Activated CD4-positive, alpha-beta T cell treated with anti-CD3 and anti-CD28 coated beads for 48 hours (primary cell): ENCODE measurements at places on chromosomes 12 and 14.
A peak's percentile ranks its signal among the peaks of the same experiment; 100 is the strongest.

- DNase-seq, result no peak
These were observed 96.6 kb upstream of the SLC35F4 start for GRCh38 chr14:57962325-57963035.

DNA sequence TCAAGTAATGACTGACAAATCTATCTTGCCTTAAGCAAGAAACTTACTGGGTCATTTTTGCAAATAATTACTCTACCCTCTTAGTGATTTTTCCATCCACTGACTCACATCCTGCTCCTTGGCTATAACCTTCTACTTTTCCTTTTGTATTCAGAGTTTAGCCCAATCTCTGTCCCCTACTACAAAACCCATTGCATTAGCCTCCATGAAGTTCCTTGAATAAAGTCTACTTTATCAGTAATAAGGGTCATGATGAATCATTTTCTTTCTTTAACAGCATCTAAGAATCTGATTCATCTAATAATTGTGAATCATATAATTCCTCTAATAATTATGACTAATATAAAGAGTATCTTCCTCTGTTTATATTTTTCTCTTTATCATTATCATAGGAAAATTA is 132.6 kb downstream of the NTS start:
- DNase-seq, result no peak

DNA sequence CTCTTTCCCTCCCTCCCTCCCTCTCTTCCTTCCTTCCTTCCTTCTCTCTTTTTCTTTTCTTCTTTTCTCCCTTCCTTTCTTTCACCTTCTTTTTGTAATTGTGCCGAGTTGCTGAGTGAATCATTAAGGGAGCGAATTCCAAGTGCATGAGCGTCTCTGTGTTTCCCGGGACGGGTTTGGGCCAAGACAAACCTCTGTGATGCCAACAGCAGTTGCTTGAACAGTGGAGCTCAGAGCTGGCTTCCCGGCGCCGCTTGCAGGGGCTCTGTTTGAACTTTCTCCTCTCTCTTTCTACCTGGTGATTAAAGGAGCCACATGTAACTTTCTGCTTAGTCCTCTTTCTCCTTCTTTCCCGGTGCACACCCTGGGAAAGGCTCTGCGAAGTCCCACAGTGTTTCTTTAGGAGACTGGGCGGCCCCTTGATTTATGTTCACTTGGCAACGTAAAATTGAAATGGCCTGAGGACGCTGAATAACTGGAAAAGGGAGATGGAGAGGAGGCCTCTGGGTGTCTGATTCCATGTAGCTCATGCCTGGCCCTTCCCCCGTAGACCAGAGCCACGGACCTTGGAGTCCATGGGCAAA is 33.7 kb upstream of the MAP1LC3B2 start:
- no peak for DNase-seq

GRCh38 chr12:47396902-47397663 is 308.7 kb downstream of the RPAP3 start:
- peak; percentile 40 for DNase-seq

DNA sequence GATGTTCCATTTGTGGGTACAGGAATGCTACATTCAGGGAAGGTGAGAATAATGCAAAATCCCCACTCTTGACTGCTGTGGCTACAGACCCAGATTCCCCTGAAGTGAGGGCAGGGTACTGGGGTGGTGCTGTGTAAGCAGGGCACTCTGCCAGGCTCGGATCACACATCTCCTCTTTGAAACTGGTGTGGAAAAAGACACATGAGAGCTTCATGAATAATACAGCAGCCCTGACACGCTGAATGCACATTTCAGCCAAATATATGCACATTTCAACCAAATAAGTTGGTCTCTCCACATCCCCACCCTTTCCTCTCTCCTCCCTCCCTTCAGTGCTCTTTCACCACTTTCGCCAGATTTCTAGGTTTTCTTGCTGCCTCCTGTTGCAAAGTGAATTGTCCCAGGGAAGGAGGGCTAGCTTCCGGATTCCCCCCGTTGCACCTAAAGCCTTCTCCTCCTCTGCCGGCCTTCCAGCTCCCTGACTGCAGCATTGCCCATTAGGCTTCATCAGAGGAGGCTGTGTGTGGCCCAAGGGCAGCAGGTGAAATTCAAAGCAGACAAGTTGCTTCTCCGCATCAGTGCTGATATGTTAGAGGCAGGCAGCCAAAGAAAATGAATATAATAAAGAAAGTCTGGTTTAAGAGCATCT is 118.2 kb upstream of the TMCC3 start:
- no peak for DNase-seq

GRCh38 chr12:89833337-89834252 is 125.0 kb upstream of the ATP2B1 start:
- no peak for DNase-seq

DNA sequence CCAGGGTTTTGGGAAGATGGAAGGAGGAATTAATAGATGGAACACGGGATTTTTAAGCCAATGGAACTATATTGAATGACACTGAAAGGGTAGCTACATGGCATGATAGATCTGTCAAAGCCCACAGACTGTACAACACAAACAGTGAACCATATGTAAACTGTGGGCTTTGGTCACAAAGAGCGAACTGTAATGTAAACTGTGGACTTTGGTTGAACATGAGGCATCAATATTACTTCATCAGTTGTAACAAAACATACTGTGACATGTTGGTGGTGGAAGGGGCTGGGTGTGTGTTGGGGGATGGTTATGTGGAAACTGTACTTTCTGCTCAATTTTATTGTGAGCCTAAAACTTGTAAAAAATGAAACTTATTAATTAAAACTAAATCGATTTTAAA is 210.6 kb upstream of the HMGA2 start:
- no peak for DNase-seq

- DNase-seq, result no peak
These were observed 97.4 kb downstream of the LMNTD1 start for GRCh38 chr12:25455696-25456095.

DNA sequence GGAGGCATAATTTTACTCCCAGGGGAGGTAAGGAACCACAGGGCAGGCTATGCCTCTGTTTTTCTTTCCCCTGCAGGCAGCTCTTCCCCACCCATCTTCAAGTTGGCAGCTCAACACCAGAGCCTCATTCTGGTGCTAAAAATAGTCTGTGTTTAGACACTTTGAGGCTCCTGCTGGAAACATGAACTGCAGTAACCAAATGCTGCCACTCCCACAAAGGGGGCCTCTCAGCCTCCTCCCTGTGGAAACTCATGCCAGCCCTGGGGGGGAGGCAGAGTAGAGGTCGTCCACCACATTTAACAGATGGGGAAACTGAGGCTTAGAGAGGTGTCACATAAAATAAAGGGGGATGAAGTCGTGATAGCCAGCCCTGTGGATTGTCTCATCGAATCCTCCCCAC is 61.4 kb downstream of the WSCD2 start:
- no peak for DNase-seq

DNA sequence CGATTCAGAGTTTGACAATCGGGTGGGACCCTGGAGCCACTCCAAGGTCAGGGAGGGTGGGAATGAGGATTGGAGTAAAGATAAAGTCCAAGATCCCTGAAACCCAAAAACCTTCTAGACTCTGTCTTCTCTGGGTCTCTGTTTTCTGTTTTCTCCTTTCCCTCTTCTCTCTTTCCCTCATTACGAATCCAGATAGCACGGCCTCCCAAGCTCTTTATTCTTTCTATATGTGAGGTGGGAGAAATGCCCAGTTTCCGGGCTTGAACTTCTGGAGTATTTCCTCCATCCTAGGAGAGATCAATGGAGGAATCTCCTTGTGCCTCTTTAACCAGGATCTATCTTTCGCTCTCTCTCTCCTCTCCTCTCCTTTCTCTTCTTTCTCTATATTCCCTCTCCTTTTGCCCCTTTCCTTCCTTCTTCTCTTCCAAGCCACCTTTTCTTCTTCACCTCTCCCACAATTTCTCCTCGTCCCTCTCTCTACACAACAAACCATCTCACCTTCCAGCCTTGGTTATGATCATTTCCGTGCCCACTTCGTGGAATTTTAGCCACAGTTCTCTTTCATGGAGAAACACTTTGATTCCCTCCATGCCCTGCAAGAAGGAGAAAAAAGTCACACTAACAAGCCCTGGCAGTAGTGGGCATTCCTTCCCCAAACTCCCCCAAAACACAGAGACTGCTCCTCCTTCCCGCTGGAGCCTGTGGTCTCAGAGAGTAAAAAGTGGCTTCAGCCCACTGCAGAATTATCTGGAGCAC is 4.4 kb downstream of the TBX5 start:
- no peak for DNase-seq

DNA sequence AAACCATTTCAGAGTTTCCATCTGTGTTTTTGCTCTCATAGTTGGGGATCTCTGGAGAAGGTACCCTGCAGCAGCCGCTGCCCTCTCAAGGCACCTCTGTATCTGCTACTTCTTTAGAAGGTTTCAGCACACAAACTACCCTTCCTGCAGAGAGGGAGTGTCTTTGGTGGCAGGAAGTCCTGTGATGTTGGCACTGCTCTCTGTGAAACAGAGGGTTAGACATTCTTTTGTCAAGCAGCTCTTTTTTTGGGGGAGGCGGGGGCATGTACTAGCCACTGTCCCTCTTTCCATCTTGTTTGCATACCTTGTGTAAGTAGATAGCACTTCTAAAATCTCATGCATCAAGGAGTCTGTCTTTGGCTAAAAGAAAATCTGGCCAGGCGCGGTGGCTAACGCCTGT is 352.6 kb downstream of the BMP4 start:
- DNase-seq, result no peak

DNA sequence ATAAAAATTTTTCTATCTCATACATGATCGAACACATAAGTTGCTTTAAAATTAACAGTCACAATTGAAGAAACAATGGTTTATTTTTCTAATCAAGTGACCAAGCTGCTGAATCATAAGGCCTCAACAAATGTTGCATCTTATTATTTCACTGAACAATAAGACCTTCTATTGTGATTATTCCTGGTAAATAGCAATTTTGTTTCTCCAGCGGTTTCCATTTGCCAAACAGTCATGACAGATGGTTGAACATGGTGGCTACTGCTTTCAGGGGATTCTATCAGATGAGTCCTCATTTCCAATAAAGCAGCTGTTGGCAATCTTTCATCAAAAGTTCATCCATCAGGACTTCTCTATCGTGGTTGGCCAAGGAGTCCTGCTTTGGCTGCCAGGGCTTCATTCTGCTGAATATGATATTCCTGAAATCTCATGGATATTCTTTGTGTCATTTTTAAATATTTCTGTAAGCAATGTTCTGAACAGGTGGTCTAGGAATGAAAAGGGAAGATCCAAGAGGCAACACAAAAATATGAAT is 13.0 kb downstream of the TOMM20L start:
- no peak for DNase-seq
